Cardiac septum (tissue), 1 donor: ENCODE measurements at places on chromosomes 6 and 20. TPM values are rescaled to one million over a fixed set of nuclear protein-coding genes. Genes with fewer than 3 reads are reported as not detected.

- no peak for DNase-seq
Observed at GRCh38 chr20:36113036-36113435, 41.5 kb upstream of the EPB41L1 start.

DNA sequence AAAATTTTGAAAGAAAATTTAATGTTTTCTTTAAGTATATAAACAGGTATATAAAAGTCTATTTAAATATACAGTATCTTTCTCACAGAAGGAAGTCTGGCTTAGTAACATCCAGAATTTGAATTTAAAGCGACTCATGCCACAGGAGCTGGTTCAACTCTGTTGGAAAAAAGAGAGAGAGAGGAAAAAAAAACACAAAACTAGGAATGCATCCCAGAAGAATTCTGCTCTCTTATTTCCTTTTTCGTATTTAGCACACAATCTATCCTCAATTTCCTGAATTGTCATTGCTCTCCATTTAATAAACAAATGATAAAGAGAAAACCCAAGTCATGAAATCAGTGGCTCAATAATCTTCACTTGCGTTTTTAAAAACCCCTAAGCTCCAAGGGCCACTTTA, 107.5 kb upstream of the SCAF8 start:
- DNase-seq = no peak

GRCh38 chr6:36791521-36792135, 47.6 kb downstream of the CPNE5 start:
- DNase-seq = no peak

EDN1 gene
- 5.9 TPM for total RNA-seq

DNA sequence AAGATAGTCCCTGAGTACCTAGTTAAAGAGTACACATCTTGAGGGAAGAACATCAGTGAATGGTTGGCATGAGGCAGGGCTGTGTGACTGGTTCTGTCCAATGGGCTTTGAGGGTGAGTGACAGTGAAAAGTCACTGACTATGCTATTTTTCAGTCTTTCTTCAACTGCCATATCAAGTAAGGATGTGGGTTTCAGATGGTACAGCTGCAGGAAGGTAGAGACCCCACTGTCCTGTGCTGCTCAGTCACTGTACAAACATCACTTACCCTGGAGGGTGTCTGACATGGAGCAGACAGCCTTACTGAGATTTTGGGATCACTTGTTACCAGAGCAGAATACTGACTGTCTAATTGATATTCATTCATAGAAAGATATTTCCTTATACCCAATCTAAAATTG, 115.3 kb upstream of the ASCC3 start:
- no peak for DNase-seq

- DNase-seq = no peak
Observed at GRCh38 chr20:25675161-25675560, 21.5 kb downstream of the ZNF337 start.

GRCh38 chr6:12592634-12593033, 123.9 kb upstream of the PHACTR1 start:
- DNase-seq = no peak

IBTK gene
- 36.5 TPM for total RNA-seq
